ENCODE measurements at places on chromosomes 7 and 10. TPM values are rescaled to one million over a fixed set of nuclear protein-coding genes. Genes with fewer than 3 reads are reported as not detected.

The CLCN1 gene
- not detected for total RNA-seq

- peak; percentile 69 for DNase-seq
Observed at GRCh38 chr7:129225206-129225930, 538 bp downstream of the AHCYL2 start.

The AGR2 gene
- not detected for total RNA-seq

The FFAR4 gene
- total RNA-seq: not detected

GRCh38 chr7:105426606-105427146, 38.0 kb upstream of the SRPK2 start:
- DNase-seq: no peak

The DGKI gene
- 0.39 TPM for total RNA-seq

DNA sequence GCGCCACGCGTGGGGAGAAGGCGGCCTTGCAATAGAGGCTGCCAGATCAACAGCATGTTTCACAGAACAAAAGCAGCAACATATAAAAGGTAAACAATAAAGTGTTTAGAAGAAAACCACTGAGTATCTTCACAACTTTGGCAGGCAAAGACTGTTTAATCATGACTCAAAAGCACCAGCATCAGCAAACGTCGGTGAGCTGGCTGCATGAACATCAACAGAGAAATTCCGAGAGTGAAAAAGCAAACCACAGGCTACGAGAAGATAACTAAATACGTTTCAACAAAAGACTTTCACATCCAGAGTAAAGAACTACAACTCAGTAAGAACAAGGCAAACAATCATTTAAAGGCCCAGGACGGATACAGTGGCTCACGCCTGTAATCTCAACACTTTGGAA, 172.0 kb downstream of the MAD1L1 start:
- DNase-seq: no peak

- DNase-seq: no peak
Observed at GRCh38 chr7:33757050-33757449, 148.3 kb upstream of the BMPER start.

- peak; percentile 46 for DNase-seq
Observed at GRCh38 chr7:137591421-137591837, 247.9 kb upstream of the PTN start.

- DNase-seq: no peak
Observed at GRCh38 chr7:99331002-99331401, 5.3 kb downstream of the ARPC1A start.

GRCh38 chr7:26369593-26369992, 77.9 kb downstream of the SNX10 start:
- DNase-seq: peak; percentile 63

Data from A673 (cell line).